ENCODE measurements at places on chromosomes 5 and 9.

DNA sequence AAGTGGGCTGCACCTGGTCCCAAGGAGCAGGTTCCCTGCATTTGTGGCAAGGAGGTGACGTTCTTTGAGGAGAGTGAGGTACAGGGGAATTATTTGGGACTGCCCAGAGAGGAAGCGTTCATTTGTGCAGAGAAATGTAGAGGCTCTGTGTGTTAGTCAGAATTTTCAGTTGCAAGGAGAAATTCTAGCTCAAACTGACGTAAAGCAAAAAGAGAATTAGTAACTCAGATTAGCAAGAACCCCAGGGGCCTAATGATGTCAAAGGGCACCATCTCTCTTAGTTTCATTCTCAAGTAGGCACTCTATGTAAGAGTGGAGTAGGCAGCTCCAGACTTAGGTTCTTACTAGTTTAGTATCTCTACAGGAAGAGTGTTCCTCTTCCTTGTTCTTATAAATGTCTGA, 2.4 kb upstream of the TXN start:
- DNase-seq = no peak

- peak; percentile 32 for DNase-seq
Observed at GRCh38 chr9:113705306-113705927, 170.7 kb upstream of the ZNF618 start.

DNA sequence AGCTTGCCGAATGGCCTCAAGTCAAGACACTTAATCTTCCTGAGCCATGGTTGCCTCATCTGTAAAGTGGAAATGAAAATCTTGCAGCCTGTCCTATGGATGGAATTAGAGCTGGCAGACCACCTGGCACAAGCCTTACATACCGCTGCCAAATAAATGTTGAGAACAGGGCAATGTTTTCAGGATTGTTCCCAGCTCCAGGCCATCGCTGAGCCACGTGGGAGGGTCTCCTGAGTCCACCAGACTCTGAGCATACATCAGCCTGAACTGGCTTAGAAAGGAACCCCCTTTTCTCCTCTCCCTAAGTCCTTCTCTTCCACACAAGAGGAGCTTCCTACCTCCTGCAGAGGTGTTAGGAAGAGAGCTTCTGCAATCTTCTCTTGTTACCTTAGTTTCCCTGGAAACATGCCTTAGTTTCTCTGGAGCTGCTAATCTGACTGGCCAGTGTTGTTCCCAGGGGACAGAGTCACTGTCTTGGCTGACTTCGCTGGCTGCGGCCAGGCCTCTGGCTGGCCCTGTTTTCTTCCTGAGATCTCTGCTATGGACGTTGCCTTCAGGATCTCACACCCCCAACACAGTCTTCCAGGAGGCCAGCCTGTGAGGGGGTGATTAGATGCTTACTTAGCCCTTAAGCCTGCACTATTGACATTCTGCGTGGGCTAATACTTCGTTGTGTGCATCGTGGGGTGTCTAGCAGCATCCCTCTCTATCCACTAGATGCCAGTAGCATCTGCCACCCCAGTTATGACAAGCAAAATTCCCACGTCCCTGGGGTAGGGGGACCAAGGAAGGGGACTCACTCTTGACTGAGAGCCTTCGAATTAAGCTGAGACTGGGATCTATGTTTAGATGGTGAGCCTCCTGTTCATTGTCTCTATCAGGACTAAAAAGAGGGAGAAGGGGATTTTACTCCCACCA, 62.2 kb downstream of the BOD1 start:
- DNase-seq = no peak

- peak; percentile 68 for DNase-seq
Observed at GRCh38 chr5:178069909-178070308, 43.4 kb upstream of the N4BP3 start.

- DNase-seq = no peak
Observed at GRCh38 chr5:204462-204861, 13.2 kb downstream of the LRRC14B start.

Measured in activated CD8-positive, alpha-beta memory T cell treated with anti-CD3 and anti-CD28 coated beads, Interleukin-2, amount 50 U/mL, for 48 hours (primary cell).